ENCODE measurements at places on chromosomes 7 and 10.

DNA sequence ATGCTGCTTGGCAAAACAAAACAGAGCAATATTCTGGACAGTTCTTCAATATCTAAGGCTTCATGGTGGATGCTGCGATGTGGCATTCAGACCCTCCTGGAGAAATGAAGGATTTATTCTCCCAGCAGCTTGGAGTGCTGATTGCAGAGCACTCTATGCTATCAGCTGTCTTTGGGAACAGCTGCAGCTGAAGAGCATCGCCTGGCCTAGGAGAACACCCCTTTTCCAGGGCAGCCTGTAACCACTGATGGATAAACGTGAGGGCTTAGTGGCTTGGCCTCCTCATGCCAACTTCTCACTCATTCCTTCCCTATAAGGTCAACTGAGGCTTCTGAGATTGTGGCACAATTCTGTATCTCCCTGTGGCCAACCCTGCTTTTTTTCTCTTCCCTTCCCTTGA, 638.1 kb upstream of the CNTNAP2 start:
- DNase-seq: no peak

- DNase-seq: no peak
These were observed 101.2 kb upstream of the APBB1IP start for GRCh38 chr10:26336979-26337378.

GRCh38 chr10:110426294-110427181, 71.2 kb upstream of the DUSP5 start:
- DNase-seq: no peak

GRCh38 chr10:69709366-69709941, 79.4 kb downstream of the FAM241B start:
- DNase-seq: no peak

DNA sequence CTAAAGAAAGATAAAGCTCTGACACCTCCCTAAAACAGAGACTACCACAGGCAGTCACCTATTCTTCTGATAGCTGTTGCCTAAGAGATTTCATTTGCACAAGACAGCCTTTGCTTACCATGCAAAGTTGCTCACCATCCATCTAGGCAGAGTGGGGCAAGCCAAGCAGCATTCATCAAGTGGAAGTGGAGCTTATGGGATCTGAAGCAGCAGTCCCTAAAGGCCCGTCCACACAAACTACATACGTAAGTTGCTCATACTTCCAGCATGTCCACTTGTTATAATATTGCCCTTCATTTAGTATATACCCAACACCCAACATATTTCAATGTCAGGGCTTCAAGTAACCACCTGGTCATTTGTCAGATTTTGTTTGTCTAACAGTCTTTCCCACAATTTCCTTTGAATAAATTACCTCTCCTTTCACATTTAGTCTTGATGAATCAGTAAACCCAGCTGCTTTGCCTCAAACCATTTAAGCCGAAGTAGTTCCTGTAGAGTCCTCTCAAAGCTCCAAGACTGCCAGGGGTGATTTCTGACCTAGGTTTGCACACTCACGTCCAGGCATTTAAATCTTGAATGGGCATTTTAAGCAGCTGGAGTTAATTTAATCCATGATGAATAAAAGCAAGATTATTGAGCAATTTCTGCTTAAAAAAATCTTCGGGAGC, 67.9 kb downstream of the ATAD1 start:
- no peak for DNase-seq

DNA sequence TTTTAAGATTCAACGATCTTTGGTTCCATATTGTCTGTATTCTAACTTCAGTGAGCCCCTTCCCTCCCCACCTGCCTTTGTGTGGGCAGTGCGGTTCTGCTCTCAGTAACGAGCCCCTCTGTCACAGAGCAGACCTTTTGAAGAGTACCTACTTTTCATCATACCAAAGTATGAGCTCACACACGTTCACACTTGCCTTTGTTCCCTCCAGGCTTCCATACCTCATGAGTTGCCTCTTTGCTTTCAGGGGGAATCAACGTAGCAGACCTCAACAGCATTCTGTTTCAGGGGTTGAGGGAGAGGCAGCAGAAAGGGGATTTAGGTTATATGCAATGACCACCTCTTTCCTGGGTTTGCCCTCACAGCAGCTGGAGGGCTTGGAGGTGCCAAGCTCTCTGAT, 211.4 kb upstream of the MDFIC start:
- no peak for DNase-seq

DNA sequence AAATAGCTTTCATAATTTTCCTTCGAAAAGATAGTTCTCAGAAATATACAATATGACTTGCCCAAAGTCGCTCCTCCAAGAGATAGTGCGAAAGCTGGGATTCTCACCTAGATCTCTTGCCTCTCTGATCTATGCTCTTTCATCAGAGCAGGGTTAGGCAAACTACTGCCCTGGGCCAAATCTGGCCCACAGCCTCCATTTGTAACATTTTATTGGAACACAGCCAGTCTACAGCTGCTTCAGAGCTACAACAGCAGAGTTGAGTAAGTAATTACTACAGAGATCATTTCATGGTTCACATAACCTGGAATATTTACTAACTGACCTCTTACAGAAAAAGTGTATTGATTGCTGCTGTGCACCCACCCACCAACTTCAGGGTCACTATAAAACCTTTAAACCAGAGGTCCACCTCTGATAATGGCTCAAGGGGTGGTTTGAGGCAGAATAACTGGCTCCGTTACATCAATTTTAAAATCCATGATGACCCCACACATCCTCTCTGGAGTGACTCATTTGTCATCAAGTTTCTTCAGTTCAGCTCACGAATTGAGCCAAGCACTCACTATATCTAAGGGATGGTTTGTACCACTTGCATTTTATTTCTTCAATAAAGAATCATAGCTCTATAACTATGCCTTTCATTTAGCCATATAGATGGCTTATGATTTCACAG, 1019.0 kb downstream of the XPNPEP1 start:
- DNase-seq: no peak

GRCh38 chr10:103547391-103547946, 54.0 kb downstream of the NEURL1 start:
- no peak for DNase-seq

GRCh38 chr7:36305648-36306047, 84.0 kb upstream of the ANLN start:
- no peak for DNase-seq

DNA sequence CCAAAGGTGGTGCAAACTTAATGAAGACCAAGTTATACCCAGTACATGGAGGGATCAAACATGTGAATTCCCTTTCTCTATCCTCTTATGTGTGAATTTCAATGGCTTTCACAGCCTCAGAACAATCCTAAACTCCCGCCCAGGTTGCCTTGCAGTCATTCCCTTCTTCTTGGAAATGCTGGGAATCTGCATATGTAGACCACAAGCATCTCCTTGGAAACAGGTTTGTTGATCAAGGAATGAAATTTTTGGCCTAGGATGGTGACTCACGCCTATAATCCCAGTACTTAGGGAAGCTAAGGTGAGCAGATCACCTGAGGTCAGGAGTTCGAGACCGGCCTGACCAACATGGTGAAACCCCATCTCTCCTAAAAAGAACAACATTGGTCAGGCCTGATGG, 77.8 kb upstream of the ABI1 start:
- DNase-seq: no peak

- DNase-seq: no peak
These were observed 82.6 kb downstream of the FOXL3 start for GRCh38 chr7:372546-372931.

GRCh38 chr7:22066522-22066921, 120.8 kb upstream of the CDCA7L start:
- no peak for DNase-seq

- no peak for DNase-seq
These were observed 295.9 kb downstream of the GATA3 start for GRCh38 chr10:8350250-8350967.

GRCh38 chr7:76316984-76317781, 14.7 kb downstream of the HSPB1 start:
- no peak for DNase-seq

DNA sequence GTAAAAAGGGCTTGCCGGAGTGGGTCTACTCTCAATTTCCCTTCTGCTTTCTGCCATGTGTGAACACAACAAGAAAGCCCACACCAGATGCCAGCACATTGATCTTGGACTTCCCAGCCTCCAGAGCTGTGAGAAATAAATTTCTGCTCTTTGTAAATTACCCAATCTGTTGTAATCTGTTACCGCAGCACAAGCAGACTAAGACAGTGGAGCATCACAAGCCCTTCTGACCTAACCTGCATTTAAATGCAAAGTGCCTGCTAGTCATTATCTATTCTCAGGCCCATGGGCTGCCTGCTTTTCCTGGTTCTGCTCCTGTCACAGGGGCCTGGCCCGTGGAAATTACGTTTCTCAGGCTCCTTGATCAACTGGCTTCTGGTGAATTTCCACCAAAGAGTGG, 199.3 kb upstream of the AUTS2 start:
- DNase-seq: no peak

GRCh38 chr7:1884583-1885350, 214.7 kb downstream of the ELFN1 start:
- no peak for DNase-seq

GRCh38 chr10:76382381-76382851, 951.0 kb downstream of the LRMDA start:
- no peak for DNase-seq

DNA sequence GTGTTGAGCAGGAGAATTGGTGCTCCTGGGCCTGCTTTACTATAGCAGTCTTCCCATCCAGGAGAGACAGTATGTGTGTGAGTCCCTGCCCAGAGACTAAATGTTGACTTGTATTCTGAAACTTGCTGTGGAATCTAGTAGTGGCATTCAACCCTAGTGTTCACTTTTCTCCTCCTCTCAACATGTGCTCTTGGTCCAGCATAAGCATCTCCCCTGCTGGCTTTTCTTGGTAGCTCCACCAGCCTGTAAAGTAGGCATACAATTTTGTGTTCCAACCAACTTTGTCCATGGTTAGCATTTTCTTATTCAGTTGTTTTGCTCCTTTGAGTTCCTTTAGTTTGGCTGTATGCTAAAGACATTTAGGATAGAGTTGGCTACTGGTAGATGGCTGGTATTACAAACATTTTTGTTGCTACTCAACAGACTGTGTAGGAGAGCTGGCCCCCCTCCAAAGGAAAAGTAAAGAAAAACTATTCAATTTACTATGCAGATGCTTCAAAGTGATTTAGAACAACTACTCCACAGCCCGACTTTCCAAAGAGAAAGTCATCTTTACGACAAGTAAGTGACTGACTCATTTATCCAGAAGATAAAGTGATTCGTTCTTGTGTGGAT, 46.0 kb downstream of the ASB4 start:
- DNase-seq: no peak

- DNase-seq: no peak
These were observed 43.5 kb upstream of the PFKP start for GRCh38 chr10:3023892-3024291.

GRCh38 chr7:87330316-87330715, 15.1 kb upstream of the CROT start:
- DNase-seq: peak; percentile 36

DNA sequence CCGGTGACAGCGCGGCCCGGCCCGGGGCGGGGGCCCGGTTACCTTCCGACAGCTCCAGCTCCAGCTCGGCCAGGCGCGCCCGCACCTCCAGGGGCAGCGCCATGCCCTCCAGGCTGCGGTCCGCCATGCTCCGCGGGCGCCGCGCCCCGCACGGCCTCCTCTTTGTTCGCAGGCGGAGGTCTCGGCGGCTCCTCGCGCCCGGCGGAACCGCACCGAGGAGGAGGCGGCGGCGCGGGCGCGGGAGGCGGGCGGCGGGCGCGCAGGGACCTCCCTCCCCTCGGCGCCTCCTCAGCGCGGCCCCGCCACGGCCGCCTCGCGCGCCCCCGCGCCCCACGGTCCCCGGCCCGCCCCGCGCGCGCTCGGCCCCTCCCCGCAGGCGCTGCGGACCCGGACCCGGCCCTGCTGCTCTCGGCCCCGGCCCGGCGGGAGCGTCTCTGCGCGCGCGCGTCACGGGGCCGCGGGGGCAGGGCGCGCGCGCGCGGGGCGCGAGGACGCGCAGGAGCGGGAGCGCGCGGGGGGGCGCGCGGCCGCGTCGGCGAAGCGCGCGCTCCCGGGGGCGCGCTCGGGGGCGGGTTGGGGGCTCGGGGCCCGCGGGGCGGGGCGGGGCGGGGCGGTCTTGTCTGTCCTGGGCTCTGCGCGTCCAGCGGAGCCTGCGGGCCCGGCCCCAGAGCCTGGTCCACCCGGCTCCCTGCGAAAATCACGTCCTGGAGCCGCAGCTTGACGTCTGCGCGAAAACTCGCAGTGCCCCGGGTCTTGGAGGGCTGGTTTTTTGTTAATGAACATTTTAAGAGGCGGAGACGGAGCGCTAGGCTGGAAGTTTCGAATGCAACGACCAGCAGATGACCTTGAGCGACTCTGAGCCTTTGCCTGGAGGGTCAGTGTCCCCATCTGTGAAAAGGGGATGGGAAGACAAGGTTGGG, at the start of gene DIP2C:
Gene DIP2C, minus strand, starts transcription at position 217 of the 920 bp plus-strand sequence. Its CDS starts 90 bp downstream, at position 127.
- peak; percentile 50 for DNase-seq

DNA sequence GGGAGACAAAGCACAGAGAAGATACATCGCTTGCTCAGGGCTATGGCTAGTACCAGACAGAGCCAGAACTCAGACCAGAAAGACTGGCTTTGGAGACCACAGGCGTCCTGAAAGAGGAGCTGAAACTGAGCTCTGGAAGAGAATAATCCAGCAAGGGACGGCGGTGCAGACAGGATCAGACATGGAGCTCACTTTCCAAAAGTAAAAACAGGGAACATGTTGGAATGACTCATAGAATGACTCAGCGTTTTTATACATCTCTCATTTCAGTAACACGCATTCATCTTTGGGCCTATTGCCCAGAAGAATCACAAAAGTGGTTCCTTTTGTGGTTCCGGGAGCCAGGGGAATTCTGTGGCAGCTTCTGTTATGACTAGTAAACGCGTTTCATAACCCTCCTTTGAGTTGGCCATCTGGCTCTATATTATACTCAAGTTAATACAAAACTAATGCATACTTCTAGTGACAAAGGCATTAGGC, 37.2 kb downstream of the PLEKHS1 start:
- DNase-seq: peak; percentile 57

- no peak for DNase-seq
These were observed 81.9 kb downstream of the EGFR start for GRCh38 chr7:55100544-55101327.

DNA sequence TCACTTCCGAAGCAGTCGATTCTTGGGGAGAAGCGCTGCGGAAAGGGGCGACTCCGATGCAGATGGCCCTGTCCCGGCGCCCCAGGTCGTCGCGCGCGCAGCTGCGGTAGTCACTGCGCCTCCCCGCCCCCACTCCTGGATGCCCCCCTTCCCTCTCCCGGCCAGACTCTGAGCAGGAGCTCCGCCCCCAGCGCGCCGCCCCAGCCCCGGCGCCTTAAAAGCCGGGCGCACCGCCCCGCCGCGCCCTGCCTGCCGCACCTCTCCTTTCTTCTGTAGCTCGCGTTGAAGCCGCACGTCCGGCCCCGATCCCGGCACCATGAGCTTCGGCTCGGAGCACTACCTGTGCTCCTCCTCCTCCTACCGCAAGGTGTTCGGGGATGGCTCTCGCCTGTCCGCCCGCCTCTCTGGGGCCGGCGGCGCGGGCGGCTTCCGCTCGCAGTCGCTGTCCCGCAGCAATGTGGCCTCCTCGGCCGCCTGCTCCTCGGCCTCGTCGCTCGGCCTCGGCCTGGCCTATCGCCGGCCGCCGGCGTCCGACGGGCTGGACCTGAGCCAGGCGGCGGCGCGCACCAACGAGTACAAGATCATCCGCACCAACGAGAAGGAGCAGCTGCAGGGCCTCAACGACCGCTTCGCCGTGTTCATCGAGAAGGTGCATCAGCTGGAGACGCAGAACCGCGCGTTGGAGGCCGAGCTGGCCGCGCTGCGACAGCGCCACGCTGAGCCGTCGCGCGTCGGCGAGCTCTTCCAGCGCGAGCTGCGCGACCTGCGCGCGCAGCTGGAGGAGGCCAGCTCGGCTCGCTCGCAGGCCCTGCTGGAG, at the start of gene INA:
Gene INA, plus strand, starts transcription at position 243 of the 817 bp plus-strand sequence. Its CDS starts 74 bp downstream, at position 317.
- DNase-seq: peak; percentile 58

- no peak for DNase-seq
These were observed 39.5 kb upstream of the DPYSL4 start for GRCh38 chr10:132146941-132147915.
